Naive B cell (primary cell): ENCODE measurements at places on chromosomes 11 and 22. TPM values are rescaled to one million over a fixed set of nuclear protein-coding genes. Genes with fewer than 3 reads are reported as not detected.

The PLA2G3 gene
- polyA plus RNA-seq: not detected

The SEZ6L gene
- 0.04 TPM for polyA plus RNA-seq

The FOSL1 gene
- 0.34 TPM for polyA plus RNA-seq

GRCh38 chr11:64029773-64030172, 6.0 kb upstream of the FLRT1 start:
- DNase-seq: no peak

- DNase-seq: peak; percentile 25
These were observed 839 bp downstream of the CBY1 start for GRCh38 chr22:38657045-38657909.

DNA sequence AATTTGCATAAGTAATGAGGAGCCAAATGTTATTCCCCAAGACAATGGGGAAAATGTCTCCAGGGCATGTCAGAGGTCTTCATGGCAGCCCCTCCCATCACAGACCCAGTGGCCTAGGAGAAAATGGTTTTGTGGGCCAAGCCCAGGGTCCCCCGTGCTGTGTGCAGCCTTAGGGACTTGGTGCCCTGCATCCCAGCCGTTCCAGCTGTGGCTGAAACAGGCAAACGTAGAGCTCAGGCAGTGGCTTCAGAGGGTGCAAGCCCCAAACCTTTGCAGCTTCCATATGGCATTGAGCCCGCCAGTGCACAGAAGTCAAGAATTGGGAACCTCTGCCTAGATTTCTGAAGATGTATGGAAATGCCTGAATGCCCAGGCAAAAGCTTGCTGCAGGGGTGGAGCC, 79.9 kb downstream of the FAM181B start:
- DNase-seq: no peak

DNA sequence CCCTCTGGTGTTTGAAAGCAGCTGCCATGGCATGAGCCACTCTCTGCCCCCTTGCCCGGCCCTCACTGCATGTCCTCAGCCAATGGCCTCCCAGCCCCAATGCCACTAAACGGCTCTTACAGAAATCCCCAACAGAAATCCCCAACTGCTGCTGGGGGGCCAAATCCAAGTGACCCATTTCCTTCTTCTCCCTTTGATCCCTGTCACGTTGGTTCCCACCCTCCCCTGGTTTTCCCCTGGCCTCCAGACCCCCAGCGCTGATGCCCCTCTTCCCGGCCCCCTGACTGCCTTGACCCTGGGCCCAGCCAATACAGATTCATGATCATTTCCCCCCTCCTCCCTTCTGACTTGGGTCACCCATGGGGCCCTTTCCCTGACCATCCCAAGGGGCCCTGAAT, 30.9 kb downstream of the IGLL1 start:
- no peak for DNase-seq
